ENCODE measurements at places on chromosomes 5 and 9.
A peak's percentile ranks its signal among the peaks of the same experiment; 100 is the strongest.

- no peak for DNase-seq
Observed at GRCh38 chr5:31366941-31367340, 165.0 kb downstream of the DROSHA start.

- no peak for DNase-seq
Observed at GRCh38 chr9:36141288-36141687, 4.8 kb downstream of the GLIPR2 start.

DNA sequence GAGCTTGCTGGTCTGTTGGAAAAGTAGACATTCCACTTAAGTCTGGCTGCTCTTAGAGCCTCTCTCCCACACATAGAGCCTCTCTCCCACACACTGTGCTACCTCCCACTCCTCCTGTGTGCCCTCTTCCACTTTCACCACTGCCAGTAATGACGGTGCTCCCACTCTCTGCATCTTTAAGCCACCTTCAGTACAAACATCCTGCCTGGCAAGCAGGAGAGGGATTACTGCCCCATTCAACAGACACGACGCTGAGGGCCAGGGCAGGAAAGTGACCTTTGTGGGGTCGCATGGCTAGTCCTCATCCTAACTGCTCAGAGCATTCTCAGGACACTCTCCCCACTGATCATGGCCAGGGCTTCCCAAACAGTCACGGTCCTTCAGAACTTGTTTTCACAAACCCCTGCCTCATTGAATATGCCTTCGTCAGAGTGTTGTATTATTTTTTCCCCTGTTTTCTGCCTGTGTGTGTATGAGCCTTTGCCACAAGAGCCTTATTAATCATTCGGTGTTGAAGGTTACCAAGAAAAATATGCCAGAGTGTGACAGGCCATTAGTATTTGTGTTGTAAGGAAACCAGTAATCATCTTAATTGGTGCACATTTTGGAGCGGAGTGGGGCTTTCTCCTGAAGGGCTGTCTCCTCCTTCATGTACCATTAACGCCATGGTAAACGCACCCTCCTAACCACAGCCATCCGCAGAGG, 87.1 kb upstream of the SAP30L start:
- no peak for DNase-seq

DNA sequence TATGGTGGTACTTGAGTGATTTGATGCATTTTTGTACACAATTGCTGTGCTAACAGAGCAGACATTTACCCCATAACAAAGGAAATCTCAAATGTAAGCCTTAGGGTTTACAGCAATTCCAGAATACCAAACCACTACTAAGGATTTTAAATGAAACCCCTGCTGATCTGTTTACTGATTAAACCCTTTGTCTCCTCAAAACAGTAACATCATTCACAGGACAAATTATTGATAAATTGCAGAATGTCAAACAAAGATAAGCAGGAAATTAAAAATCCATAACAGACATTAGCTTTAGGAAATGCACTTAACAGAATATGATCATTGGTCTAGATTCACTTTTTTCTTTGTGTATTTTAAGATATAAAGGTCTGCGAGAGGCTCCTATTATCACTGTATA, 1016.4 kb upstream of the DMAC1 start:
- no peak for DNase-seq

- no peak for DNase-seq
Observed at GRCh38 chr9:4689021-4689420, 9.7 kb downstream of the CDC37L1 start.

- DNase-seq, result no peak
Observed at GRCh38 chr9:29691758-29692407, 2118.6 kb upstream of the C9orf72 start.

- no peak for DNase-seq
Observed at GRCh38 chr9:136363949-136364748, 605 bp upstream of the DNLZ start.

DNA sequence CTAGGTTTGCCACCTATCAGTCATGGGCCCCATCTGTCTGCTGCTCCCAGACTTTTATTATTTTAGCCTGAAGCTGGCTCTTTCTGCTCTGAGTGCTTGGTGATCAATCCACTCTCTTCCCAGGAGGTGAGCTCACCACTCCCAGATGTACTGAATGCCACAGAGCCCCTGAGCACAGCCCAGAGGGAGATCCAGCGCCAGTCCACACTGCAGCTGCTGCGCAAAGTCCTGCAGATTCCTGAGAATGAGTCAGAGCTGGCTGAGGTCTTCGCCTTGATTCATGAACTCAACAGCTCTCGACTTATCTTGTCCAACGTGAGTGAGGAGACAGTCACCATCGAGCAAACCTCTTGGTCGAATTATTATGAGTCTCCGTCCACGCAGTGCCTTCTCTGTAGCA, 36.0 kb downstream of the HMGXB3 start:
- DNase-seq, result no peak

DNA sequence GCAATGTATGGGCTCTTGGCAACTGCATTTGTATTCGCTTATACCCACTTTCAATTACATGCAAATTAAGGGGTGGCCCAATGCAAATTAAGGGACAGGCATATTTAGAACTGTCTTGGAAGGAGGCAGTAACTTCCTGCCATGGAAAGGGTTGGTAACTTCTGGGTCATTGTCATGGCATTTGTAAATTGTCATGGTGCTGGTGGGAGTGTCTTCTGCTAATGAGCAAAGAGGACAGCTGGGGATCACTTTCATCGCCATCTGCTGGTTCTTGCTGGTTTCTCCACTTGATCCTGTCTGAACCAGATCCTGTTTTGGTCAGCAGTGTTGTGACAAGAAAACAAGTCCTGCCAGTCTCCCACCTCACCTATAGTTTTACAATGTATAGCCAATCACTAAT, 23.3 kb upstream of the UGT3A2 start:
- DNase-seq, result peak; percentile 23

GRCh38 chr5:136208916-136209315, 16.0 kb upstream of the SMIM32 start:
- no peak for DNase-seq

GRCh38 chr5:5494489-5495402, 72.3 kb downstream of the ICE1 start:
- DNase-seq, result peak; percentile 90

- no peak for DNase-seq
Observed at GRCh38 chr9:82560457-82560904, 502.5 kb downstream of the RASEF start.

- DNase-seq, result no peak
Observed at GRCh38 chr9:4559261-4560182, 69.3 kb downstream of the SLC1A1 start.

DNA sequence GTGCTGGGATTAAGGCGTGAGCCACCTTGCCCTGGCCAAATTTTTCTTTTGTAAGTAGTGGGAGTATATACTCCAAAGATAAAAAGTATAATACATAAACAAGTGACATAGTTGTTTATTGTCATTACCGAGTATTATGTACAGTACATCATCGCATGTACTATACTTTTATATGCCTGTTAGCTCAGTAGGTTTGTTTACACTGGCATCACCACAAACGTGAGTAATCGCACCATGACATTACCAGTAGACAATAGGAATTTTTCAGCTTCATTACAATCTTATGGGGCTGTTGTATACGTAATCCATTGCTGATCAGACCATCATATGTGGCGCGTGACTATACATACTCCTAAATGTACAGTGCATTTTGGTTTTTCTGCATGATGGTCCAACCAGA, 9.8 kb downstream of the SECISBP2 start:
- no peak for DNase-seq

DNA sequence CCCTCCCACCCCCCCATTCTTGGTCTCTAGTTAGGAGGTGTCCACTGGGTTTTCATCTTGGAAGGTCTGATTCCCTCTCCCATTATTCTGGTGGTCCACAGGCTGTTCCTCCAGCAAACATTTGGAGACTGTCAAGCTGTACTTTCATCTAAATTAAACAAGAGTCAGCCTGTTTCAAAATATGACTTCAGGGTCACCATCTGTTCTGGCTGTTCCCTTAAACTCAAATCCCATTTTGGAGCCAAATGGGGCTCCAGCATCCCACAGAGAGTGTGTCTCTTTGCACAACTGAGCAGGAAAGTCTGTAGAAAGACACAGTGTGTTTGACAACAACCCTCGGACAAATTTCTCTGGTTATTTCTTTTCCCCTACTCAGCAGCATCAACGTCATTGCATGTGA, 20.5 kb downstream of the COL15A1 start:
- DNase-seq, result no peak

GRCh38 chr5:112555197-112555596, 136.1 kb upstream of the EPB41L4A start:
- no peak for DNase-seq

DNA sequence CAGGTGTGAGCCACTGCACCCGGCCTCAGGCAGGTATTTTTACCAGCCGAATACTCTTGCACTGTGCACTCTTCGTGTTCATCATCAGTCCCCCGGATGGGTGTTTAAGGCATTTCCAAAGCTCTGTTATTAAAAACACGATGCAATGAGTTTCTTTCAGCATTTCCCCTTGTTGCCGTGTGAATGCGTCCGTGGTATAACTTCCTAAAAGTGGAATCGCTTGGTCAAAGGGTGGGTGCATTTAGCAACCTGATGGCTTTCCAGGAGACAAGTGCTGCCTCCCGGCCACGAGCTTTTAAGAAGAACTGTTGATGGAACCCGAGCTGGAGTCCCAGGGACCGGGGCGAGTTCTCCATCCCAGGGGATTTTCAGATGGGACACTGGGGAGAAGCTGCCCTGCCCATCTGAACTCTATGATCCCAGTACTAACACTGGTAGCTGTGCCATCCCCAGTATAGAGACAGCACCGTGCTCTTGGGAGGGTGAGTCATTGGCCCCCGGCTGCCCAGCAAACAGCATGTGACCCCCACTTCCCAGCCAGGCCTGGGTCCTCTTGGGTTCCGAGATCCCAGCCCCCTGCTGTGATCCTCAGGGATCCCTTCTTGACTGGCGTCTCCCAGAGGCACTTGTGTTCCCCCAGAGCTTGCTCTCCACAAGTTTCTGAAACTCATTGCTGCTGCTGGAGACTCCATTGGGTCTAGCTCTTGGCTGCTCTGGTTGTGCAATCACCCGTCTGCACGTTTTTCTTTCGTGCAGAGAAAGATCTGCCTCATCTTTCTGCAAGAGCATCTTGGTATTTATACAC, 169.5 kb upstream of the IER5L start:
- no peak for DNase-seq

All from natural killer cell (primary cell).